Hepatocyte (in vitro differentiated cells): ENCODE measurements at places on chromosomes 3 and 15. TPM values are rescaled to one million over a fixed set of nuclear protein-coding genes. Genes with fewer than 3 reads are reported as not detected.

The MB21D2 gene
- total RNA-seq = 22.1 and 23.0 TPM in 2 replicates

The GLDN gene
- total RNA-seq = 0.92 and 1.8 TPM in 2 replicates

The DUOX1 gene
- total RNA-seq = 3.3 and 3.8 TPM in 2 replicates

The IMPG2 gene
- 0.72 and 0.77 TPM in 2 replicates for total RNA-seq

The ROBO2 gene
- total RNA-seq = 13.0 and 14.3 TPM in 2 replicates

DNA sequence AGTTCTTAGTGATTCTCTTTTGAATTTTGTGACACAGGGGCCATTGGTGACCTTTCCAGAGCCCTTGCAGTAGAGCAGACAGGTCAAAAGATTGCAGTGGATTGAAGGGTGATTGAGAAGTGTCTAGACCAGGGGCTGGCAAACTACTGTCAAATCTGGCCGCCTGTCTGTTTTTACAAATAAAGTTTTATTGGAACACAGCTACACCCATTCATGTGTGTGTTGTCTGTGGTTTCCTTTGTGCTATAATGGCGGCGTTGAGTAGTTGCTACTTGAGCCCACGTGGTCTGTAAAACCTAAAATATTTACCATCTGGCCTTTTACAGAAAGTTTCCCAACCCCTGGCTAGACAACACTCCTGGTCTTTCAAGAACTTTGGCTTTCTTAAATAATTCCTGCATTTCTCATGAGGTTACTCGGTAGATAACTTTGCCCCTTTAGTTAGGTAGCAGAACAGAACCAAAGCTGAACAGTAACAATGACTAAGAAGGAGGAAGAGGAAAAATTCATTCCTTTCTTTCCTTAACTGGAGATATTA, 265.1 kb upstream of the NR2E3 start:
- H3K27ac ChIP-seq = no peak overlapping the region
- no peak overlapping the region for H3K4me3 ChIP-seq
- H3K4me1 ChIP-seq = peaks cover 12% of the 10 kb centered on the region
- DNase-seq = no peak
- H3K27me3 ChIP-seq = no peaks in the 10 kb centered on the region

- H3K36me3 ChIP-seq = no peaks in the 10 kb centered on the region
- no peaks in the 10 kb centered on the region for H3K27me3 ChIP-seq
- no peak overlapping the region for H3K4me3 ChIP-seq
- no peak for DNase-seq
- no peak overlapping the region for H3K27ac ChIP-seq
Measured at GRCh38 chr15:41894251-41894790, 468 bp upstream of the SPTBN5 start.

DNA sequence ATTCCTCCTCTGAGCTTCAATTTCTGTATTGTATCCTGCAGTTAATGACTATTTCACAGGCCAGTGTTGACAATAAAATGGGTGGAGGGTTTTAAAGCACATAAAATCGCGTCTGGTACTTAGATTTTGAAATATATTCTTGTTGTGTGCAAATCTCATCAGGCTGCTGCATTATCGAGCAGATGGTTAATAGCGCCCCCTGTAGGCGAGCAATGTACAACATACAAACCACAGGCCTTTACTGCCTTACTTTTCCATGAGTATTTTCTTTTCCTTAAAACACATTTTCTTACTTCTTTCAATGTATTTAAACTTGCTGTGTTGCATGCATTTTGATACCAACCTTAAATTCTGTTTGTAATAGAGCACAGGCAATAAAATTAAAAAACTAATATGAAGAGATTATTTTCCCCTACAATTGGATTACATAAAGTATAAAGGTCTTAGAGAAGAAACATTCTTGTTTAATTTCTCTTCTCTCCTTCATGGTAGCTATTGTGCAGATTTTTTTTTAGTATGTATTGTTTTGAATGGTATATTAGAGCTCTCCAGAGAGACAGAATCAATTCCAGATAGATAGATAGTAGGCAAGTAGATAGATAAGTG, 608.4 kb downstream of the CADM2 start:
- H3K36me3 ChIP-seq = no peaks in the 10 kb centered on the region
- H3K4me1 ChIP-seq = no peaks in the 10 kb centered on the region
- no peak overlapping the region for H3K4me3 ChIP-seq
- no peak overlapping the region for H3K27ac ChIP-seq
- no peaks in the 10 kb centered on the region for H3K27me3 ChIP-seq
- DNase-seq = peak; percentile 63

GRCh38 chr3:150662410-150663200, 41.1 kb downstream of the ERICH6 start:
- no peak overlapping the region for H3K4me3 ChIP-seq
- no peak overlapping the region for H3K27ac ChIP-seq
- DNase-seq = no peak
- no peaks in the 10 kb centered on the region for H3K27me3 ChIP-seq
- no peaks in the 10 kb centered on the region for H3K4me1 ChIP-seq

DNA sequence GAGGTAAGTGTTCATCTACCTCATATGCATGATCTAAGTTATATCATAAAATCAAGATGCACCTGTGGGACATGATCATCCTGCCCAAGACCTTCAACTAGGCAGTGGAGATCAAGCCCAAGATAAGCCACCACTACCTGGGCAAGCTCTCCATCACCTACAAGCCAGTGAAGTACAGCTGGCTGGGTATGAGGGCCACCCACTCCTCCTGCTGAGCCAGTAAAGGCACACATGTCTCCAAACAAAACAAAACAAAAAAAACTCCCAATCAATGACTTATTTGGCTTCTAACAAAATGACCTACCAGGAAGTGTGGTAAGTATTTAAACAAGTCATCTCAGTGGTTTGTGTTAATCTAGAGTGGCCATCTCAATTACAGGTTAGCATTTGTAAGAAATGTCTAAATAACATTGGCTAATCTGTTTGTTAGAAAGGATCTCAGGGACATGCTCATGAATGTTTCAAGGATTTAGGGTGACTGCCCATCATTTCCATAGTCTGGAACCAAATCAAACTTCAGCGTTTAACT, 3.1 kb downstream of the PAQR9 start:
- peaks cover 71% of the 10 kb centered on the region for H3K27me3 ChIP-seq
- H3K36me3 ChIP-seq = no peaks in the 10 kb centered on the region
- H3K27ac ChIP-seq = no peak overlapping the region
- H3K4me1 ChIP-seq = no peaks in the 10 kb centered on the region

DNA sequence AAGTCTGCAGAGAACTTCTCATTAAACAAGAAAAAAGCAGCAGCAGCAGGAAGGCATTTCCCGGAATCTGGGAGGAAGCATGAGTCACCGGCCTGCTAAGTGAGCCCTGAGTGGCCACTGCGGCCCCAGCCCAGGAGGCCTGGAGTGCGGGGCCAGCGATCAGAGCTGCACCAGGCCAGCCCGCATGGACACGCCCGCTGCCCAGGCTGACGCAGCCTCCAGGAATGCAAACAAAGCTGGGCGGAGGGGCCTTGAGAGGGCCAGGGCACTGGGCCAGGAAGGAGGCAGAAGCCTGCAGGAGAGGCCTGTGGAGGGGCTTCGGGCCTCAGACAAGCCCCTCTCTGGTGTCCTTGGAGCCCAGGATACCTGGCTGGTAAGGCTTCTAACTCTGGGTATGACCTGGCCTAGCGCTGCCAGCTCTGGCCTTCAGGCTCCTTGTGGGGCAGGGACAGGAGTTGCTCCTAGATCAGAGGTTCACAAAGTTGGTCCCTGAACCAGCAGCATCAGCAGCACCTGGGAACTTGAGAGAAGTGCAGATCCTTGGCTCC, 101.2 kb downstream of the SMAD6 start:
- no peaks in the 10 kb centered on the region for H3K27me3 ChIP-seq
- DNase-seq = peak; percentile 97
- peaks cover 32% of the 10 kb centered on the region for H3K4me1 ChIP-seq
- H3K4me3 ChIP-seq = no peak overlapping the region
- no peaks in the 10 kb centered on the region for H3K36me3 ChIP-seq

DNA sequence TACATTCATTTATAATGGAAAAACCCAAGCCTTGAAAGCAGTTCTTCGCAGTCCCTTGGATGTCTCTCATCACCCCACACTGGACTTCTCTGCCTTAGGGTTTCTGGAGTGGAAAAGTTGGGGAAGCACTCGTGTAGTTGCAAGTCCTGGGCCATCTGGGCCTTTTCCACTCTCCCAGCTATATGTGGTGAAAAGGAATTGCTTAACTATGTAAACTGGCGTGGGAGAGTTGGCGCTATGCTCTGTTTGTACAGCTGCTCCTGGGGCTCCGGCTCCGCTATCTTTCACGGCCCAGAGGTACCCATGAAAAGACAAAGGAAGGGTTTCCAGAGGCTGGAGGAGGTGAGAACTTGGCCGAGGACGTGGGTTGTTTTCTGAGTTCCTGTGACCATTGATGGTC, 81.1 kb upstream of the MYZAP start:
- peaks cover 34% of the 10 kb centered on the region for H3K4me1 ChIP-seq
- no peaks in the 10 kb centered on the region for H3K27me3 ChIP-seq
- H3K4me3 ChIP-seq = no peak overlapping the region

DNA sequence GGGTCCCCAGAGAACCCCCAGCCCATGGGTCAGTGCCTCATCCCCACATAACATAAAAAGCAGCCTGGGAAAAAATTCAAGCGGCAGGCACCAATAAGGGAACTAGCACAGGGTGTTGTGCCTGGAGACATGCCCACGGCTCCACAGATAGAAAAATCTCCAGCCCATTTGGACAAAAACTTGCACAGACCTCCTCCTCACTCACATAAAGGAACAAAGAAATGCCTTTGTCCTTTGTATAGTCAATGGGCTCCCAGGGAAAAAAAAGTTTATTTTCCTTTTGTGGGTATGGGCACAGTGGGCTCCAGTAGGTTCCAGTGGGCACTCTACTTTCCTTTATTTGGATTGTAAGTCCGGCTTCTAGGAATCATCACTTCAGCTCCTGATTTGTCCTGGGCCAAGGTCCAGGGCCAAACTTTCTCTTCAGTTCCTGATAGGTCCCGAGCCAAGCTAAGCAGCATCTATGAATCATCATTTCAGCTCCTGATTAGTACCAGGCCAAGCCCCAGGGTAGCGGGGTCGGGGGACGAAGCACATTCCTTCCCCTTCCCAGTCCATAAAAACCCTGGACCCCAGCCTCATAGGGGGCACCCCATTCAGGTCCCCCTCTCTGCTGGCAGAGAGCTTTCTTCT, 1.6 kb upstream of the DNAH12 start:
- H3K27ac ChIP-seq = no peak overlapping the region
- no peaks in the 10 kb centered on the region for H3K36me3 ChIP-seq
- H3K27me3 ChIP-seq = no peaks in the 10 kb centered on the region

DNA sequence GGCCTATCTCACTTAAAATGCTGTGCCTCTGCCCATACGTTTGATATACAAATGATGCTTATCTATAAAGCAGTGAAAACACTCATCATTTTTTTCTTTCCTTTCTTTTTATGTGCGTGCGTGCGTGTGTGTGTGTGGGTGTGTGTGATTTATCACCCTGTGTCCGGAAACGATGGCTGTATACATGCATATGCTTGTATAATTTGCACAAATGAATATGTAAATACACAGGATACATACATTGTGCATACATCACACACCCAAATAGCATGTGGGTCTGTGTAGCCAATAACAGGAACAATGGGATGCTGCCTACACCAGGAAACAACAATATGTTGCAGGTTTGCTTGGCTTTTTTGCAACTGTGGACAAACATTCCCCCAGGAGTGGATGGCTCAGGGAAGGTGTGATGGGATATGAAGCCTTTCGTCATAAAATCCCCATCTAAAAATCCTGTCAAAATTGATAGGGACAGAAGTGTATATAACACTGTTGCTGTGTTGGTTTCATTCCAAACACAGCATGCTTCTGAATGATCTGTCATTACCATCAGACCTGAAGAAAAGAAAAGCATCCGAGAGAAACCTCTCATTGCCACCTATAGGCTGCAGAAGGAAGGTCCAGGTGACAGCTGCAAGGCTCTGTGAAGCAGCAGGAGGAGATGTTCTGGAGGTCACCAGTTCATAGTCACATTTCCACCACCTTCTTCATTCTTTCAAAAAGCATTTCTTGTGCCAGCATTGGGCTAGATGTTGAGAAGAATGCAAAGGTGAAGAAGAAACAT, 503.9 kb upstream of the NR2F2 start:
- no peak overlapping the region for H3K4me3 ChIP-seq
- H3K36me3 ChIP-seq = no peaks in the 10 kb centered on the region
- peak; percentile 17 for DNase-seq
- no peak overlapping the region for H3K27ac ChIP-seq
- peaks cover 5% of the 10 kb centered on the region for H3K4me1 ChIP-seq
- H3K27me3 ChIP-seq = no peaks in the 10 kb centered on the region
